ENCODE measurements at places on chromosomes 2 and 18.

DNA sequence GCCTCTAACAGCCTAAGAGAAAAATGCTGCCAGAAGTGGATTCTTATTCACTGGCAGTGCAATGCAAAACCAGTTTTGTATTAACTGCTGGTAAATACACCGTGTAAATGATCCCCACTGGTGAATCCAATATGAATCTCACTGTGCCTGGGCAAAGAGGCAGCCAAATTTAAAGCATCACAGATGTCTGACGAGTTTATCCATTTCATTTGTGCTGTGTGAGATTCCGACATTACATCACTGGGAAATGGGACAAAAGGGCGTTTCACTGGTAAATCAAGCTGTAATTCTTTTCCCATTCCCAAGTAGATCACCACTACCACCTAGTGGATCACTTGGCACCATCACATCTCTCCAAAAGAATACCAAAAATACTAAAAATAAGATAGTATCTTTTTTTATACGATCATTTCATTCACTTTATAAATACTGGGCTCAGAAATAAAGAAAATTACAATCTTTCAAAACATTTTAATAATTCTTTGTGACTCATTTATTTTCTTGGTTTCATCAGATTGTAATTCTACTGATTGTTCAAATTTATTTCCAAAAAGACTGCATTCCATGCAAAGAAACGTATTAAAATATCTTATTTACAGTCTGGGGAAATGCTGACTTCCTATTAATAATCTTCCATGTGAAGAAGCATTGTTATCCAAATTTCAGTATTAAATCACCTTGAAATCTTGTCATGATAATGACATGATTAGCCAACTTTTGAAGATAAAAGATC is 125.6 kb downstream of the GRB14 start:
- DNase-seq: peak; percentile 66

GRCh38 chr2:235347691-235348090 is 146.2 kb upstream of the AGAP1 start:
- peak; percentile 93 for DNase-seq

DNA sequence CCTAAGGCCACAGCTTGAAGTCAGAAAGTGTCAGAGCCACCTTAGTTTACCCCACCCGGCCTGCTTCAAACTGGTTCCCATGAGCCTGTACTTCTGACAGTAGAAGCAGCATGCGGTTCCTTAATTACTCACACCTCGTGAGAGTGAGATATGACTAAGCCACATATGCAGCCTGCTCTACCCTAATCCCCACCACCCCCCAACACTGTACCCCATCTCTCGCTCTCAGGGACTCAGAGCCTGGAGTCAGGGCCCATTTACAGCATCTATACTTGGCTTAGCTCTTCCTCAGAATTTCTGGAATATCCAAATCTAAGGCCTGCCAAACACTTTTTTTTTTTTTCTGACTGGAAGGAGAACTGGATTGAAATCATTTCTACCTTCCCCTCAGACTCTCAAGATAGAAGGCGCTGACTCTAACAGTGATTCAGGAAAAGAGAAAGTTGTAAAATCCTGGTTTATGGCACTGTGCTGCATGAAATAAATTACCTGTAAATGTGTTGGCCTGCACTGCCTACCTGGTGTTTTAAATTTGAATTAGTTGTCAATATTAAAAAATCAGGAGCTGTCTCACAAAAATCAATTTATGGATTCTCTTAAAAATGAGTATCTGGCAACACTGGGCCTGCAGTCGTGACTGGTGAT is 360.0 kb downstream of the RND3 start:
- DNase-seq: no peak

DNA sequence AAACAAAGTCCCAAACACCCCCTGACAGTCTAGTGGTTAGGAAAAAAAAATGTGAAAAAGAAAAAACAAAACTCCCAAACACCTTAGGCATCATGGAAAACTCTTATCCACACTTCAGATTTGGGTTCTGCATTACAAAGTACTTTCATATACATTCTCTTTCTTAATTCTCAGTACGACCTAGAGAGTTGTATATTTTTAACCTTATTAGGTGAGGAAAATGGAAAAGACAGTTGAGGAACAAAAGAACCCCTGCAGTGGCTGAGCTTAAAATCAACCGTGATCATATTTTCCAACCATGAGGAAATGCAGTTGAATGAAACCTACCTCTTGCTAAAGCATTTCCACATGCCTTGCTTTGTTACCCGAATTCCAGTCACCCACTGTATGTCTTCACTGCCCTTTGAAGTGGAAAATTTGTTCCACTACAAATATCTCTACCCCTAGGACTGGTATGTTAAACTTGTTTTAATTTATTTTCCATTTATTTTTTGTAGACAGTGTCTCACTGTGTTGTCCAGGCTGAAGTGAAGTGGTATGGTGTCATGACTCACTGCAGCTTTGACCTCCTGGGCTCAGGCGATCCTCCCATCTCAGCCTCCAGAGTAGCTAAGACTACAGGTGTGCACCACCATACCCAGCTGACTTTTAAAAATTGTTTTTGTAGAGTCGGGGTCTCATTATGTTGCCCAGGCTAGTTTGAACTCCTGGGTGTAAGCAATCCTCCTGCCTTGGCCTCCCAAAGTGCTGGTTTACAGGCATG is 56.9 kb upstream of the LPIN2 start:
- DNase-seq: no peak

DNA sequence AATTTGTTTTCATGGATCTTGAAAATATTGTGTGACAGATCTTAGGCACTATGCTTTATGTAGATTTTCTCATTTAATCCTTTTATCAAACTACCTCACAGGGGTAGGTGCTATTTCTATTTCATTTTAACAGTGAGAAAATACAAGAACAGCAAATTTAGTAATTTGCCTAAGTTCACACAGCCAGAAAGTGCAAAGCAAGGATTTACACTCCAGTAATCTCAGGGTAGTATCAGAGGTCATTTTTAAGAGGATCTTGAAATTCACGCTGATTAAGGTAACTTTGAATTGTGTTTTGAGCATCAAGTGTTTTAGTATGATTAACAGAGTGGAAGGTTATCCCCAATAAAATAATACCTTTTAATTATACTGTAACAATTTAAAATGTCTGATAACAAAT is 10.1 kb upstream of the KCNJ3 start:
- DNase-seq: no peak

DNA sequence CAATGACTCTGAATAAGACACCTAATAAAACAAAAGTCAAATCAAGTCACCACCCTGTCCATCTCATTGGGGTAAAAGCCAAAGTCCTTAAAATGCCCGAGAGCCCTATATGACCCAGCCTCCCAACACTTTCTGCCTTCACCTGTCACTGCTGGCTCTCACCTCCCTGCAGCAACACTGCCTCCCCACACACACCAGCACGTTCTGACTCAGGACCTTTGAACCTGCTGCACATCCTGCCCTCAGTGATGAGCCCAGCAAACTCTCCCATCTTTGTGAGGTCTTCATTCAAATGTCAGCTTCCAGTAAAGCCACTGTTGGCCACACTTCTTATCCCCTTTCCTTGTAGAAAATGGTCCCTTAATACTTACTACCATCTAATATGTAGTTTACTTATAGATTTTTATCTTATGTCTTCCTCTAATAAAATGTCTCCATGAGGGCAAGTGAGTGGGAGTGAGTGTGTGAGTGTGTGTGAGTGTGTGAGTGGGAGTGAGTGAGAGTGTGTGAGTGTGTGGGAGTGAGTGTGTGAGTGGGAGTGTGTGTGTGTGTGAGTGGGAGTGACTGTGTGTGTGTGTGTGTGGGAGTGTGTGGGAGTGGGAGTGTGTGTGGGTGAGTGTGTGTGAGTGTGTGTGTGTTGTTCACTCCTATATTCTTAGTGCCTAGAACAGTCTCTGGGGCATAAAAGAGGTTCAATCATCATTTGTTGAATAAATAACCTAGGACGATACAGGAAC is 504.7 kb downstream of the EIPR1 start:
- no peak for DNase-seq

- no peak for DNase-seq
Measured at GRCh38 chr2:54947646-54948045, 102.6 kb downstream of the RTN4 start.

DNA sequence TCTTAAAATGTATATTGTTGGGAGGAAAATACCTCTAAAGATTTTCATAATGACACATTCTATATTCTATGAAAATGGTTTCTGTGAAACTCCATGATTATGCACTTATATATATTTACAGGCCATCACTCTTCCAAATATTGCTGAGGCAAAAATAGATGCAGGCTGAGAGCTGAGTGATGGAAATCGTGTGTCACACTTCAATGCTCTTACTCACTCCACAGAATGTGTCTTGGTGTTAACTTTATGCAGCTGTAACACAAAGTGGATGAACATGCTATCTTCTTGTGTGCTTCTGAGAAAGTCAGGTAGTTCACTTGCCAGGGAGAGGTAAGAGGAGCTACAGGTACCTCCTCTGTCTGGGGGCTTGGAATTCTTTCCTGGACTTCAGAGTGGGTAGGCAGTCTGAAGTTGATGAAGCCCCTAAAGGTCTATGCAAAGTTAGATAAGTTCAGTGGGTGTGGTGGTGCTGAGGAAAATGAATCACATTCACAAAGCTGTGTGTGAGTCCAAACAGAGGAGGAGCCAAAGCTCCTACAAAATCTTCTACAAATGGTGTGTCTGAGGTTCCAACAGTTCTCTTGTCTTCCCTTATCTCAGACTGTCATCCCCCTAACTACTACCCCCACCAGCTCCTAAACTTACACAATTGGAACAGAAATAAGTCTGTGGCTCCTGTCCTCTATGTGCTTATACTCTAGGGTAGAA is 74.2 kb upstream of the ST6GAL2 start:
- peak; percentile 40 for DNase-seq

DNA sequence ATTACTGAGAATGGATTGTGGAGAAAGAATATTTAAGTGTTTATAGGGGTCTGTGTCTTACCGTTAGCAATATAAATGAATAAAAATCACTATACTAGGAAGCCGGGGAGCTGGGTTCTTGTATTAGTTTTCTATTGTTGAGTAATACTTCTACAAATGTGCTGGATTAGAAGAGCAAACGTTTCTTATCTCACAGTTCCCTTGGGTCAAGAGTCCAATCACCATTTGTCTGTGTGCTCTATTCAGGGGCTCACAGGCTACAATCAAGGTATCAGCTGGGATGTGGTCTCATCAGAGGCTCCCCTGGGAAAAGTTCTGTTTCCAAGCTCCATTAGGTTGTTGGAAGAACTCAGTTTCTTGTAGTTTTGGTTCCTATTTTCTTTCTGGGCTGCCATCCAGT is 790.9 kb downstream of the CNTNAP5 start:
- no peak for DNase-seq

- no peak for DNase-seq
Measured at GRCh38 chr2:15242936-15243461, 318.1 kb downstream of the NBAS start.

GRCh38 chr2:157359628-157360027 is 34.0 kb upstream of the ERMN start:
- no peak for DNase-seq

DNA sequence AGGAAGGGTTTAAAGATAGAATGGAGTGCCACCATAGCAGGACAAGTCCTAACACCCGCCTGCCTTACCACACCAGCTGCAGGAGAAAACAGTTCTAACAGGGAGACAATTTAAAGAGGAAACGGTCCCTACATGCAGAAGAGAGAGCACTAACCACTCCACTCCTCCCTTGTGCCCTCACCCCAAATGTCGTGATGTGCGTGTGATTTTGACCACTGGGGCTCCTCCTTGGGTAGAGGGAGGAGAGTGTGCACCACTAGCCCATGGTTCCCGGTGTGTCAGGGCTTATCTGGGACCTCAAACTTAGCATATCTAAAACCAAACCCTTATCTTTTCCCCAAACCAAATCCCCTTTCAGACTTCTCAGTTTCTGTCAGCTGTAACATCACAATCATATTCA is 105.5 kb upstream of the CCDC68 start:
- DNase-seq: no peak

DNA sequence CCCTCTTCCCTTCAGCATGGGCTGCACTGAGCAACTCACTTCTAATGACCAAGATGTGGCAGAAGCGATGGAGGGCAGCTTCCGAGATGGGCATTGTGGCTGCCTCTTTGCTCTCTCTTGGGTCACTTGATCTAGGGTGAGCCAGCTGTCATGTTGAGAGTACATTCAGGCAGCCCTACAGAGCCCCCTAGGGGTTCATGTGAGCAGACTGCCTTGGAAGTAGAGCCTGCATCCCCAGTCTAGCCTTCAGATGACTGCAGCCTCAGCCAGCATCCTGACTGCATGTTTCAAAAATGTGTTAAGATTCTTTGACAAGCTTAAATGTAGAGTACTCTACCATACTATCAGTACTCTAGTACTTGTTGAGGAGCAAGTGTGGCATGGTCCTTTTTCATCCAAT is 143.9 kb downstream of the NCK2 start:
- DNase-seq: no peak

DNA sequence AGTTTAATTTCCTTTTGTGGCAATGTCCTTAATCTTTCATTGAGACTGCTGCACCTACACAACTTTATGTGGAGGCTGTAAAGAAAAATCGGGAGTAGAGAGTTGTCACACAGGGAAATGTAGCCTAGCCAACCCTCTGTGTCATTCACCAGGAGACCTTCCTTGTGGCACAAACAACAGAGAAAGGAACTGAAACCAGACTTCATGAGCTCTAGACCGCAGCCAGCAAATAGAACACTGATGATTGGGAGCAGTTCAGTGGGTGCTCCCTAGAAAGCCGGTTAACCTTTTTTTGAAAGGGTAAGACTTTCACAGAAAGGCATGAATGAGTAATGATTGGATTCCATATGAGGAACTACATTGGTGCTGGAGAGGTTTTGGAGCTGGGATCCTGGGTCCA is 1752.4 kb upstream of the CELF4 start:
- DNase-seq: no peak

DNA sequence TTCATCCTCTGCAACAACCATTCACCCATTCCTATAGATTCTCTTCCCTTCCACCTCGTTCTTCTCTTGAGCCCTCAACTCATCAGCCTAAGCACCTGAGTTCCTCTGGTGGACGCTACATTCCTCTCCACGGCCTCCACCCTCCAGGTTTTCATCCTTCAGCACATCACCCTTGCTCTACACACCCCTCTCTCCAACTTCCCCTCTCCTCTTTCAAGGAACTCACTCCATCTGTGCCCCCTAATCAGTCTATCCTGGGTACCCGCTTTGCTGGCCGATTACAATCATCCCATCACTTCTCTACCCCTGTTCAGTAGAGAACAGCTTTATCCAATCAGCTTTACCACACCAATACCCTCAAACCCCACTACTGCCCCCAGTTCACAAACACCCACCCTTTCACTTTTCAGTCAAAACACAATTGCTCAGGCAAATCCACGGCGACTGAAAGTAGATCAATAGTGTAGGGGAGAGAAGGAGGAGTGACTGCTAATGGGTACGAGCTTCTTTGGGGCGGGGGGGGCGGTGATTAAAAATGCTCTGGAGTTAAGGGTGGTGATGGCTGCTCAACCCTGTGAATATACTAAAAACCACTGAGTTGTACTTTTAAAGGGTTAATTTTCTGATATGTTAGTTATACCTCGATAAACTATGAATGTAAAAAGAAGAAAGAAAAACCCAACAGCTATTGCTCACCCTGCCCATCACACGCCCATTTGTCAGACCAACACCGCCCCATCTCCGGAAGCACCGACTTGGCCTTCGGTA is 857 bp downstream of the DYM start:
- DNase-seq: peak; percentile 13

DNA sequence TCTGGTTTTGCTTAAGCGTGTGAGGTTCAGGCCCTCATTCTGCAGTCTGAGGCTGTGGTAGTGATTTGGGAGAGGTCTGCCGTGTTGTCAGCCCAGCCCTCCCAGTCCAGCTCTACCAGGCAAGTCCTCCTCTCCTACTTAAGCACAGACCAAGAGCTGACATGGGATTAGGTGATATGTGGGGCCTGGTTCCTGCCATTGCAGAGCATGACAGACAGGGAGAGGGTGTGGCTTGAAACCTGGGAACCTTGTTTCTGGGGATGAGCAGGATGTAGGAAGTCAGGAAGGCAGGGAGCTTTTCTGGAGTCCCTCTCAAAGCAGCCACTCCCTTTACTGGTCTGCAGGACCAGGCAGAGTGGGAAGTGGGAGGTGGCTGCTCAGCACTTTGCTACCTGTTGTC is 38.6 kb downstream of the PTPRM start:
- DNase-seq: no peak

Data from astrocyte (in vitro differentiated cells and primary cell).